Colonic mucosa (tissue), 4 donors: ENCODE measurements at places on chromosomes 4 and X. TPM values are rescaled to one million over a fixed set of nuclear protein-coding genes. Genes with fewer than 3 reads are reported as not detected.
A peak's percentile ranks its signal among the peaks of the same experiment; 100 is the strongest.

GRCh38 chr4:103773691-103774231 lies 54.0 kb upstream of the TACR3 start:
- DNase-seq: no peak
- no peaks in the 10 kb centered on the region for H3K27me3 ChIP-seq
- H3K27ac ChIP-seq: no peak overlapping the region

DNA sequence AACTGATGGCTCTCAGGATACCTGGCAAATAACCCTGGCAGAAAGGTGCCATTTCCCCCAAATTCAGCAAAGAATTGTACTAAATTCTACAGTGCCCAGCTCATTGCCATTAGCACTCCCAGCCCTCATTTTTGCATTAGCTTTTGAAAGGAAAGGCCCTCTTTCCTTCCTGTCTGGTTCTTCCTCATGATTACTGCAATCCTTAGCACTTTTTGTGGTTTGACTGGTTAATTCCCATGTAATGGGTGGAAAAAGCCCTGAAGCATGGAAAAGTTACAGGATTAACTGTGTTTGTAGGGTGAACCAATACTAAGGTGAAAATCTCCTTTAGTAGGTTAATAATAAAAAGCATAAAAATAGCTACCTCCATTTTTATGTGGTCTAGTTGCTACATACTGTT lies 139.5 kb downstream of the NPNT start:
- no peaks in the 10 kb centered on the region for H3K4me1 ChIP-seq
- H3K36me3 ChIP-seq: no peaks in the 10 kb centered on the region
- no peak overlapping the region for H3K27ac ChIP-seq
- DNase-seq: no peak
- H3K4me3 ChIP-seq: no peak overlapping the region
- H3K27me3 ChIP-seq: no peaks in the 10 kb centered on the region

- no peaks in the 10 kb centered on the region for H3K36me3 ChIP-seq
- no peaks in the 10 kb centered on the region for H3K4me1 ChIP-seq
- DNase-seq: peak; percentile 18
- H3K4me3 ChIP-seq: no peak overlapping the region
- H3K27ac ChIP-seq: no peak overlapping the region
Observed at GRCh38 chrX:261919-262352, 19.2 kb upstream of the PLCXD1 start.

GRCh38 chrX:115625572-115626301 lies 64.8 kb downstream of the PLS3 start:
- no peak overlapping the region for H3K4me3 ChIP-seq
- H3K4me1 ChIP-seq: no peaks in the 10 kb centered on the region
- no peaks in the 10 kb centered on the region for H3K27me3 ChIP-seq
- no peaks in the 10 kb centered on the region for H3K36me3 ChIP-seq
- no peak for DNase-seq

DNA sequence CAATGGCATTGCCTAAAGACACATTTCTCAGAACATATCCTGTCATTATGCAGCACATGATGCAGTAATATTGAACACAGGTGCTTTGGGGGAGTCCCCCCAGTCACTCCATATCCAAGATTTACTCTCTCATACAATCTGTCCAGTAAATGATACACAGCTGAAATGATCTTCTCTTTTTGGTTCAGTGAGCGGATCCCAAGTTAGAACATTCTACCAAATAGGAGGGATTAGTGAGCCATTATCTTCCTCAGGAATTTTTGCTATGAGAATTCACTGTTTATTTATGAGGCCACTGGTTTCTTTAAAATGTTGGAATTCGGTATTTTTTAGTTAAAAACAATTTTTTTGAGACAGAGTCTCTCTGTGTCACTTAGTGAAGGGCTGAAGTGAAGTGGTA lies 96.5 kb downstream of the TRAPPC11 start:
- no peak overlapping the region for H3K27ac ChIP-seq
- no peak overlapping the region for H3K4me3 ChIP-seq
- DNase-seq: no peak
- no peaks in the 10 kb centered on the region for H3K4me1 ChIP-seq
- H3K27me3 ChIP-seq: no peaks in the 10 kb centered on the region

DNA sequence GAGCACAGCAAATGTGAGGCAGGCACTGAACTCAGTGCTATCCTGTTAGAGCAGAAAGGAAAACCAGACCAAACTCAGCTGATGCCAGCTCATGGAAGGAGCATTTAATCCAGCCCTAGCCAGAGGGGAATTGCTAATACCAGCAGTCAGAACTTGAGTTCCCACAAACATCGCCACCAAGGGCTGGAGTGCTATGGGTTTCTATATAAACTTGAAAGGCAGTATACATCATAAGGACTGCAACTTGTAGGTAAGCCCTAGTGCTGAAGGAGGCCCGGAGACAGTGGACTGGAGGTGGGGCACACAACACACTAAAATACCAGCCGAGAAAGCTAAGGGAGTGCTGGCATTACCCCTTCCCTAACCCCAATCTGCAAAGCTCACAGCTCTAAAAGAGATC lies 440.2 kb downstream of the PRR32 start:
- no peaks in the 10 kb centered on the region for H3K36me3 ChIP-seq
- DNase-seq: no peak
- H3K4me1 ChIP-seq: no peaks in the 10 kb centered on the region
- H3K27me3 ChIP-seq: no peaks in the 10 kb centered on the region

- H3K27me3 ChIP-seq: no peaks in the 10 kb centered on the region
- H3K27ac ChIP-seq: no peak overlapping the region
- H3K4me1 ChIP-seq: no peaks in the 10 kb centered on the region
- no peak overlapping the region for H3K4me3 ChIP-seq
- peak; percentile 75 for DNase-seq
- no peaks in the 10 kb centered on the region for H3K36me3 ChIP-seq
Observed at GRCh38 chrX:74382613-74383012, 38.7 kb upstream of the SLC16A2 start.

GRCh38 chr4:98447648-98448047 lies 186.5 kb downstream of the RAP1GDS1 start:
- H3K4me1 ChIP-seq: no peaks in the 10 kb centered on the region
- no peaks in the 10 kb centered on the region for H3K36me3 ChIP-seq
- no peaks in the 10 kb centered on the region for H3K27me3 ChIP-seq
- no peak overlapping the region for H3K4me3 ChIP-seq
- H3K27ac ChIP-seq: no peak overlapping the region

DNA sequence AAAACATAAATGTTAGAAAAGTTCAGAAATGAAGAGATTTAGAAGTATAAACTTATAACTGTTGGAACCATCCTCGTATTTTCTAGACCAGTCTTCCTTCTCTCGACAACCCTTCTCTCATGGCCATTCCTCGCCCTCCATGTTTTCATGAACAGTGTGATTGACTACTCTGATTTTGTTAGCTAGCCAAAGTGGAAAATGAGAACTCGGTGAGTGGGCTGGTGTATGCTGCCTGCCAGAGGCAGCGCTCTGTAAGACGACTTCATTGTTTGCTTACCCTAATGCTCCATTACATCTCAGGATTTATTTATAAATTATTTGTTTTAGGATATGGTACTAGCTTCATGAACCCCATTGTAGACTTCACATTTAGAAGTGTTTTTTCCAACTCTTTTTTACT lies 153.0 kb downstream of the CBR4 start:
- no peaks in the 10 kb centered on the region for H3K4me1 ChIP-seq
- no peak overlapping the region for H3K27ac ChIP-seq
- DNase-seq: no peak
- peaks cover under 1% of the 10 kb centered on the region for H3K36me3 ChIP-seq
- H3K27me3 ChIP-seq: no peaks in the 10 kb centered on the region
- H3K4me3 ChIP-seq: no peak overlapping the region

- H3K27me3 ChIP-seq: no peaks in the 10 kb centered on the region
- no peaks in the 10 kb centered on the region for H3K36me3 ChIP-seq
- H3K4me1 ChIP-seq: no peaks in the 10 kb centered on the region
- DNase-seq: no peak
Observed at GRCh38 chr4:55849724-55850123, 3.7 kb upstream of the EXOC1 start.

DNA sequence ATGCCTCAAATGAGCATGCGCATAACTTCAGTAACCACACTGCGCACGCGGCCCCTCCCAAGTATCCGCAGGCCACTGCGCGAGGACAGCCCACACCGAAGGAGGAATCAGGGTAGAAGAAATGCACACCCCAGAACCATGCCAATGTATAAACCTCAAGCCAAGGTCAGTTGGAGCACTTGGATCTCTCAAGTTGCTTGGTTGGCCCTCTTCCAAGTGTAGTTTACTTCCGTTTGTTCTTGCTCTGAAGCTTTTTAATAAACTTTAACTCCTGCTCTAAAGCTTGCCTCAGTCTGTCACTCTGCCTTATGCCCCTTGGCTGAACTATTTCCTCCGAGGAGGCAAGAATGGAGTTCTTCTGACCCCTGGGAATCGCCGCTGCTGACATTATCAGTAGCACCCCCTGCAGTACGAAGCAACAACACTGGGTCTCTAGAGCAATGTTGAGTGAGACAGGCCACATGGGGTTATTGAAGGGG lies 22.0 kb upstream of the SPINK2 start:
- DNase-seq: no peak
- H3K4me3 ChIP-seq: no peak overlapping the region
- no peaks in the 10 kb centered on the region for H3K4me1 ChIP-seq
- H3K36me3 ChIP-seq: no peaks in the 10 kb centered on the region

DNA sequence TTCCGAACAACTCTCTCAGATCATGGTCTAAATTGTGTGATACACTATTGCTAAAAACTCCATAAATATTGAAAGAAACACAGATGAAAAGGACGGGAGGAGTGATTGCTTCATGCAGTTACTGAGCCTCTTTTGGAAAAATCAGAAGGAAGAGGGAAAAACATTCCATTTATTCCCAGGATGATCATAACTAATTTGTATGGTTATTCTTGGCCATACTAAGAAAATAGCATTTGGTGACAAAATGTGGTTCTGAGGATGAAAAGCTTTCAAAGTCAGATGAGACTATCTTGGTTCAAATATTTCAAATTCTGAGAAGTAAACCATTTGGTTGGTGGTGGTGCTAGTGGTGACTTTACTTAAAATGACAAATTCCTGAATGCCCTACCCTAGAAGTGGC lies 305.4 kb upstream of the LDB2 start:
- no peaks in the 10 kb centered on the region for H3K36me3 ChIP-seq
- no peak overlapping the region for H3K4me3 ChIP-seq
- H3K27ac ChIP-seq: no peak overlapping the region
- no peaks in the 10 kb centered on the region for H3K27me3 ChIP-seq

DNA sequence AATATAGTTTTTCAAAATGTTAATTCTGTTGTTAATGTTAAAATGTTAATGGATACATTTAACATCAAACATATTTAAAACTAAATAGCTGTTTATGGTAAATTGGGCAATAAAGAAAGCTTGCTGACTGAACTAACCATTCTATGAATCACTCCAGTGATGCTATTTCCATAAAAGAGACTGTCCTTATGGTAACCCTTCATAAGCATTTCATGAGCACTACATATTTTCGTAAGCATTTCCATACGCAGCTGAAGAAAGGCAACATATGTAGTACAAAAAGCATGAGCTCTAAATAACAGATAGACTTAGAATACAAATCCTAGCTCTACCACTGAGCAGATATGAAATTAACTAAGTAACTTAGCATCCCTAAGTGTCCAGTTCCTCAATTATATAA lies 188.9 kb downstream of the COL25A1 start:
- H3K4me3 ChIP-seq: no peak overlapping the region
- no peak for DNase-seq
- no peaks in the 10 kb centered on the region for H3K27me3 ChIP-seq
- H3K4me1 ChIP-seq: no peaks in the 10 kb centered on the region

- H3K27ac ChIP-seq: no peak overlapping the region
- DNase-seq: peak; percentile 73
- H3K4me3 ChIP-seq: peak overlapping the region; percentile 25
- no peaks in the 10 kb centered on the region for H3K27me3 ChIP-seq
Observed at GRCh38 chrX:131802836-131803626, 220.1 kb upstream of the STK26 start.

Gene PNMA6A
- 0.17 TPM for total RNA-seq

Gene ZNF157
- total RNA-seq: not detected

Gene SHOX
- 0.12 TPM for total RNA-seq

Gene FAM149A
- total RNA-seq: 13.8 TPM

Gene NOA1
- 26.9 TPM for total RNA-seq

Gene TLR1
- 4.7 TPM for total RNA-seq

Gene PNMA5
- not detected for total RNA-seq

Gene CEP135
- 4.0 TPM for total RNA-seq

Gene TSR2
- 44.5 TPM for total RNA-seq

Gene PROM1
- total RNA-seq: 34.3 TPM

Gene CCDC158
- total RNA-seq: not detected
